HT-29 (cell line): ENCODE measurements at places on chromosomes 1 and 21. TPM values are rescaled to one million over a fixed set of nuclear protein-coding genes. Genes with fewer than 3 reads are reported as not detected.

The KRTAP21-2 gene
- total RNA-seq, result not detected in 2 replicates

DNA sequence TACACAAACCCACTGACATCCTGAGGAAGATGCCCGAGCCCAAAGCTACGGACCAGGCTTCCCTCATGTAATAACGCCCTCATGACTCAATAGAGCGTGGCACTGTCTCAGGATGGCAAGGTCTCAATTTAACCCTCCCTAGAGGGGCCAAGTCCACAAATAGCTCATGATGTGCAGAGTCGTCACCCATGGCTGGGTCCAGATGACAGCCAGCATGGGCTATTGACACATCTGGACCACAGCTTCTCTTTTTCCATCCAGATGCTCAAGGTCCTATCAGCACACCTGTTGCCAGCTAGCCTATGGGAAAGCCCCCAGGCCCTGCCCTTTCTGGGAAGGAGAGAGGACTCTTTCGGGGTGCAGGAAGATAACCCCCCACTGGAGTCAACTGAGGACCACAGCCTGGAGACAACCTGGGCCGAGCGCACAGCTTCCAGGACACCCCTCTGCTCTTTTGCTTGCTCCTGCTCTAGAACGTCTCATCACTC, 2.8 kb downstream of the LAPTM5 start:
- DNase-seq, result no peak

The TCHHL1 gene
- not detected in 2 replicates for total RNA-seq

GRCh38 chr1:60571811-60572210, 498.2 kb upstream of the C1orf87 start:
- no peak for DNase-seq

- no peak for DNase-seq
Measured at GRCh38 chr1:55861676-55862340, 646.6 kb upstream of the USP24 start.

The SLC16A4 gene
- total RNA-seq, result 4.8 and 5.6 TPM in 2 replicates

The UMODL1 gene
- total RNA-seq, result 0.08 TPM in 1 of 2 replicates, not detected in the other

The SAMD13 gene
- 0.43 and 0.60 TPM in 2 replicates for total RNA-seq

DNA sequence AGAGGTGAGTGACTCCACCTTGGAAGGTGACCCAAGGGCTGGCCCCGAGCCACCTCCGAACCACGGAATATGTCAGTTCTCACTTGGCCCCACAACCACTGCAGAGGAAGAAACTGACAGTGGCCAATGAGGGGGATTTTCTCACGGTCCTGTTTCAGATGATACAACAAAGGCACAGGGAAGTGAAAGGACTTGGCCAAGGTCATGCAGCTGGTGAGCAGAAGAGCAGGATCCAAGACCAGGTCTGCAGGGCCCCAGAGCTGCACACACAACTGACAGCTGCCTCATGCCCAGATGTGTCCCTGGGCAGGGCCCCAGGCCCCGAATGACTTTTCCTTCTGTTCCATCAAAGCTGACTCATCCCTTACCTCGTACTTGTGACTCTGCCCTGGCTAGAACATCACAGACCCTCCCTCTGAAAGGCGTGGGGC, 25.8 kb upstream of the EVA1B start:
- DNase-seq, result no peak

DNA sequence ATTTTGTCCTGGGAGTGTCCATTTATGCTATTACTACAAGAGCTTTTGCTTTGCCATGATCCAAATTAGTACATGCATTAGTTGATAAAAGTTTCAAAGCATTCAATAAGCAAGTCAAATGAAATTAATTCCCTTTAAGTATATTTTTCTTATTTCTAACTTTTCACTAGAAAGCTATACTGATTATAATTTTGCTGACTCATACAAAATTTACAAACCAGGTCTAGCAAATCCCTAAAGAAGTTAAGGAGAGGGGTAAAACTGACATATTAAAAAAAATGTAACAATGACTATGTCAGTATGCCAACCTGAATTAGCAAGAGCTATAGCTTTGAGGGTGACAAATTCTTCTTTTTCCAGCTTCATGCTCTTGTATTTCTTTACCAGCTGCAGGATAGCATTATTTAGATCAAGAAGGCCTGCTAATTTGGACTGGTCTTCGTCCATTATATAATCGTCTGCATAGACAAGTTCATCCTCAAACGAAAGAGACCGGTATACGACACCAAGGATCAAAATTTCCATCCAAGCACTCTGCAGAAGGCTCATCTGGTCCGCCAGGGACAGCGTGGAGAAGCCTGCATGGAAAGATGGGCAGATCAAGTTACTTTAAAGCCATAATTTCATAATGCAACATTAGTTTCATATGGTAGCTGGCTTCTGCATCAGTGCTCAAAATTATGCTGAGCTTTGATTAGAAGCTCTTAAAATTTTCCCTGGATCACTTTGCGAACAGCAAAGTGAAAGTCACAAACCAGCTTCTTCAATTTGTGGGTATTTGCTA, 95.8 kb upstream of the USH2A start:
- DNase-seq, result no peak

The PAX7 gene
- not detected in 2 replicates for total RNA-seq

GRCh38 chr1:153880962-153881361, 41.8 kb downstream of the GATAD2B start:
- peak; percentile 83 for DNase-seq

The KIF14 gene
- 5.6 and 6.2 TPM in 2 replicates for total RNA-seq

GRCh38 chr1:118099686-118100085, 85.3 kb downstream of the SPAG17 start:
- no peak for DNase-seq

The DPH2 gene
- total RNA-seq, result 118 and 120 TPM in 2 replicates

The CELA2A gene
- not detected in 2 replicates for total RNA-seq

- DNase-seq, result no peak
Measured at GRCh38 chr1:14614341-14614740, 15.9 kb downstream of the KAZN start.

The S100A7A gene
- total RNA-seq, result not detected in 2 replicates

The CFHR3 gene
- 0.31 and 0.55 TPM in 2 replicates for total RNA-seq

The SPATA21 gene
- not detected in 2 replicates for total RNA-seq

The TGFBR3 gene
- total RNA-seq, result 4.3 and 7.1 TPM in 2 replicates

The DESI2 gene
- 23.9 and 25.0 TPM in 2 replicates for total RNA-seq

- DNase-seq, result no peak
Measured at GRCh38 chr1:145884675-145885074, 991 bp downstream of the ANKRD35 start.

The LEPR gene
- total RNA-seq, result 0.53 and 1.2 TPM in 2 replicates

GRCh38 chr1:41420860-41421259, 59.6 kb downstream of the FOXO6 start:
- no peak for DNase-seq
